Mesenchymal stem cell (in vitro differentiated cells and primary cell): ENCODE measurements at places on chromosomes 11 and 22.

GRCh38 chr11:19995145-19995544, 165.1 kb downstream of the DBX1 start:
- peak; percentile 97 for DNase-seq

DNA sequence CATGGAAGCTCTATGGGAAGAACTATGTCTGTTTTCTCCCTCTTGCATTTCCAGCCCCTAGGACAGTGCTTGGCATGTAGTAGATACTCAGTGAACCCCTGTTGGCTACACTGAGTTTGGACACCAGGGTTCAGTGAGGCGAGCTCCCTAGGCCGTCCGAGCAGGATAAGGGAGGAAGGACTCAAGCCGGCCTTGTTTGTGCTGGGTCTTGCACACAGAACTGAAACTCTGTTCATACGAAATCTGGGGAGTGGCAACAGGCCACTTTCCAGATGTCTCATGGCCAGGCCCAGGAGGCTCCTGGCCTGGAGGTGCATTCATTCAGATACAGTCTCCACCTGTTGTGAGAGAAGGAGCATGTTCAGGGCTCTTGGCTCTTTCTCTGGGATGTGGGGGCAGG, 23.6 kb upstream of the LMO1 start:
- no peak for DNase-seq

- no peak for DNase-seq
These were observed 2.6 kb downstream of the CASP12 start for GRCh38 chr11:104895634-104896033.

DNA sequence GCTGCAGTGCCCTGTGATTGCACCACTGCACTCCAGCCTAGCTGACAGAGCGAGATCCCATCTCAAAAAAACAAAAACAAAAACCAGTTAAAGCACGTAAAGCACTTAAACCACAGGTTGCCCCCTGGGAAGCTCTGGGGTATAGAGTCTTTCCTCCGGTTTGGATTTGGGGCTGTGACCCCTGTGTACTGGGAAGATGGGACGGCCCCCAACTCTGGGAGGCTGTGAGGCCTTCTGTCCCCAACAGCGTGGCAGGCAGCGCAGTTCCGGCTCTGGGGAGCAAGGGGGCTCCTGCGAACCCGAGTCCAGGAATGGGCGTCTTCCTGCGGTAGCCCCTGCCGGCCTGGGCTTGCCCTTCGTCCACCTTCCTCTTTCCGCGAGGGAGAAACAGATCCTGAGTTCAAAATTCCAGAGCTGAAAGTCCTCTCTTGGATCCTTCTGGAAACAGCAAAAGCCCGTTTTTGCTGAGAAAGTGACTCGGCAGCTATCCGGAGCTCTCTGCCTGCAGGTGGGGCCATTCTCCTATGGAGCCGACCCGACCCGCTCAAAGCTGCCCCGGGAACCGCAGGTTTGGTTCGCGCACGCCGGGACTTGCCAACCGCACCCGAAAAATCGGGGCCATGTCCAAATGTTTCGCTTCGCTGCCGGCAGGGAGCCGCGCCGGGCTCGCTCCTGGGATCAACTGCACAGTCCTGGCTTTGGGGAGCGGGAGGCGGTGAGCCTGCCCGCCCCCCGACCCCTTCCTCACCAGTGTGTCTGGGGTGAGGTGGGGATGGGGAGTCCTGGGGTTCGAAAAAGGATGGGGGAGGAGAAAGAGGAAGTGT, 36.3 kb upstream of the POLA2 start:
- peak; percentile 68 for DNase-seq

- DNase-seq: peak; percentile 73
These were observed 136.3 kb downstream of the PKNOX2 start for GRCh38 chr11:125300791-125301218.

DNA sequence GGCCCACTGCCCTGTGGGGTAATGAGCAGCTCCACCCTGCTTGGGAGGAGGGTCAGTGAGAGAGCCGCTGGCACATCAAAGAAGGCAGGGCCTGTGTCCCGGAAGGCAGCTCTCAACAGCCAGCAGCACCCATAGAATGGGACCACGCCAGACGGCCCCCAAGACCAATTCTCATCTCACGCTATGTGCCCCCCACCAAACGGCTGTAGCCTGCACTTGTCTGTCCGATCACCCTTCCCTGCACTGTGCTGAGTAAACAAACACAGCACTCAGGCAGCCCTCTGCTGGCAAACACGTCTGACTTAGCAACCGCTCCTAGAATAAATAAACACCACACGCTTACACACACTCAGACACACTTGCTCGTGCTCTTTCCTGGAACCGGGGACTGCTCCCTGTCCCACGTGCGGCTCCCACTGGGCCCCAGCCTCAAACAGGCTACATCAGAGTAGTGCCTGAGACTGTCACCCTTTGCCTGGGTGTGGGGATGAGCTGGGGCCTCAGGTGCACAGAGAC, 53.2 kb upstream of the CDON start:
- peak; percentile 97 for DNase-seq

DNA sequence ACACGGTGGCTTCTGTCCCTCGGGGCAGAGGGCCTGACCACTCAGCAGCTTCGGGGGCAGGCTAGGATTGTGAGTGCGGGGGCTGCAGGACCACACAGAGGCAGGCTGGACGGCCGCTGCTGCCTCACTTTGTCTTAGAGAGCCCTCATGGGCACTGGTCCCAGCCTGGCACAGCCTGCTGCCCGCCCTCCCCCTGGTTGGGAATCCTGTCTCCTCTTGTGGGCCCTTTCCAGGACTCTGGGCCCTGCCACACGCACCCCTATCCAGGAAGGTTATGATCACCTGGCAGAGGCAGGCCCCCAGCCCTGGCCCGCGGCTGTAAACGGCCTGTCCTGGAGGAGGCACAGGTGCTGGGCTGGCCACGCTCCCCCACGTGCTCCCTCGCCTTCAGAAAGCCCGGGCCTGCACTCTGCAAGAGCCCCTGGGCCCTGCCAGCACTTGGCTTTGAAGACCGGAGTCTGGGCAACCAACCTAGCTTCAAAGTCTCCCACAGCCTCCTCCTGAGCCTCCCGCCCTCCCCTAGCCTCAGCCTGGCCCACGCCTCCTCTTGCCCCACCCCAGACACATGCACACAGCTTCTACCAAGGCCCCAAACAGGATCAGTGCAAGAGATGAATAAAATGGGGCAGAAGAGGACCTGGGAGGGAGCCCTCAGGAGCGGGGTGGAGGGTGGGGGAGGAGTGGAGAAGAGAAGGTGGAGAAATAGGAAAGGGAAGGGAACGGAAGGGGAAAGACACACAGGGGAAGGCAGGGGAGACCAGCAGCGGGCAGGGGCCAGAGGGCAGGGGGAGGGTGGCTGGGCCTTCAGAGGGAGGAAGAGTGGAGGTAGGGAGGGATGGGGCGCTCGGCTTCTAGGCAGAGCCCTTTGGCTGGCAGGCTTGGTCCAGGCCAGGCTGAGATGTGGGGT, 31.0 kb downstream of the SYT7 start:
- no peak for DNase-seq

GRCh38 chr22:24146194-24146616, 35.1 kb upstream of the SUSD2 start:
- DNase-seq: peak; percentile 96

DNA sequence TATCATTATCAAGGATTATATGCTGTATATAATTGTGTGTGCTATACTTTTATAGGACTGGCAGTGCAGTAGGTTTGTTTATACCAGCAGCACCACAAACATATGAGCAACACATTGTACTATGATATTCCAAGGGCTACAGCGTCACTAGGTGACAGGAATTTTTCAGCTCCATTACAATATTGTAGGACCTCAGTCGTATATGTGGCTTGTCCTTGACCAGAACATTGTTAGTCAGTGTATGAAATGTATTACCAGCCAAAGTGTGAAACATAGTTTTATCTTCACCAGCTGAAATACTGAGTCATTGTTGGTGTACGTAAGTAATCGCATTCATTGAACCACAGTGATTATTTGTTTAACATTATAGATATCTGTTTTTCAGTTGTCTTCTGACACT, 20.4 kb downstream of the JHY start:
- no peak for DNase-seq

- no peak for DNase-seq
These were observed 75.9 kb downstream of the PARVA start for GRCh38 chr11:12453243-12453642.

- no peak for DNase-seq
These were observed 578 bp upstream of the NUP160 start for GRCh38 chr11:47848700-47849155.

GRCh38 chr11:47783087-47783610, 16.0 kb upstream of the FNBP4 start:
- DNase-seq: no peak

DNA sequence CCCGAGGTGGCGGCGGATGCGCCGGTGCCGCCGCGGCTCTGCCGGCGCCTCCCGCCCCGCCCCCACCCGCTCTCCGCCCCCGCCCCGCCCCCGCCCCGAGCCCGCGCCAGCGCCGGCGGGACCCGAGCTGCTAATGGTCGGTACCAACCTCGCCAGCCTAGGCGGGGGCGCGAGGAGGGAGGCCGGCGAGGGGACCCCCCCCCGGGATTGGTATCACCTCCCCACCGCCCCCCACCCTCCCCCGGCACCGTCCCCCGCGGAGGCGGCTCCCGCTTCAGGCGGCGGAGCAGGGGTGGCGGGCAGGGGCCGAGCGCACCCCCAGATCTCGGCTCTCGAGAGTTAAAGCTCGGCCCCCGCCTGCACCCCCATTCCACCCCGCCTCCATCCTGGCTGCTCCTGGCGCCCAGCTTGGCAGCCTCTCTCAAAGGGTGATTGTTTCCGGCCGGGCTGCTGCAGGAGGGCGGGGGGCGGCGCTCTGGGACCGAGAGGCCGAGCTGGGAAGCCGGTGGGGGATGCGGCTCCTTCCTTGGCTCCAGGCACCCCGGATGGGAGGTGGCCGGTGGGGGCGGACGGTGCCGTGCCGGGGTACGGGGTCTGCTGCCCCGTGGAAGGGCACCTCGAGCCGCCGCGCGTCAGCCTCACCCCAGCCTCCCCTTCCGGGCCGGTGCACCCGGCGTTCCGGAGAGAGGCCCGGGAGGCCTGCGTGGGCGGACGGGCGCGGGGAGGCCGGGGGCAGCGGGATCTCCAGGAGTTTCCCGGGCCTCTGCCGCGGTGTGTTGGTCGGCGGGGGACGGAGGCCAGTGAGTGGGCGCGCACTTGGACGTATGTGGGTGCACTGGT, at the start of gene B3GAT1:
Gene B3GAT1, minus strand, starts transcription at position 40 of the 840 bp plus-strand sequence. CDS start 24,583 bp downstream, outside the sequence.
- no peak for DNase-seq

GRCh38 chr22:26889802-26890201, 232.4 kb downstream of the MIAT start:
- peak; percentile 42 for DNase-seq

DNA sequence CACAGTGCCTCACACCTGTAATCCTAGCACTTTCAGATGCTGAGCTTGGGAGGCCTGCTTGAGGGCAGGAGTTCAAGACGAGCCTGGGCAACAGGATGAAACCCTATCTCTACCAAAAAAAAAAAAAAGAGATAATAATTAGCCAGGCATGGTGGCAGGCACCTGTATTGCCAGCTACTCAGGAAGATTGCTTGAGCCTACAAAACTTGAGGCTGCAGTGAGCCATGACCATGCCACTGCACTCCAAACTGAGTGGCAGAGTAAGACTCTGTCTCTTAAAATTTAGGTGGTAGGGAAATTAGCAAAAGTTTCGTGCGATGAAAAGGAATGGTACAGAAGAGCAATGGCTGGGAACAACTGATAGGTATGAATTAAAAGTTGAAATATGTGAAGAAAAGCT, 18.0 kb downstream of the ST13 start:
- no peak for DNase-seq

GRCh38 chr22:44445731-44446130, 52.3 kb downstream of the RTL6 start:
- DNase-seq: no peak

DNA sequence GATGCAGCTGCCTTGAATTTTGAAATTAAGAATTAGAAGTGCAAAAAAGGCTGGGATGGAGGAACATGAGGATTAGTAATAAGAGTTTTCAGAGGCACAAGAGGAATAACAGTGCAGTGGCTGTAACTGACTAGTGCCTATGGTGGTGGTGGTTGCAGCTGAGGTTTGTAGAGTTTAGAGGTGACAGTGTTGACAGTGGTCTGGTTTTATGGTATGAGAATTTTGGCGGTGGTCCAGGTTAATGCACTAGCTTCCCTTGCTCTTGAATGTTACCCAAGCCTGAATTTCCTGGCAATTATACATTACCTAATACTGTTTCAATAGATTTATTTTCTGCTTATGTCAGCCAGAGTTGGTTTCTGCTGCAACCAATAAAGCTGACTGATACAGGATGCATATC, 112.8 kb upstream of the C11orf87 start:
- peak; percentile 82 for DNase-seq

DNA sequence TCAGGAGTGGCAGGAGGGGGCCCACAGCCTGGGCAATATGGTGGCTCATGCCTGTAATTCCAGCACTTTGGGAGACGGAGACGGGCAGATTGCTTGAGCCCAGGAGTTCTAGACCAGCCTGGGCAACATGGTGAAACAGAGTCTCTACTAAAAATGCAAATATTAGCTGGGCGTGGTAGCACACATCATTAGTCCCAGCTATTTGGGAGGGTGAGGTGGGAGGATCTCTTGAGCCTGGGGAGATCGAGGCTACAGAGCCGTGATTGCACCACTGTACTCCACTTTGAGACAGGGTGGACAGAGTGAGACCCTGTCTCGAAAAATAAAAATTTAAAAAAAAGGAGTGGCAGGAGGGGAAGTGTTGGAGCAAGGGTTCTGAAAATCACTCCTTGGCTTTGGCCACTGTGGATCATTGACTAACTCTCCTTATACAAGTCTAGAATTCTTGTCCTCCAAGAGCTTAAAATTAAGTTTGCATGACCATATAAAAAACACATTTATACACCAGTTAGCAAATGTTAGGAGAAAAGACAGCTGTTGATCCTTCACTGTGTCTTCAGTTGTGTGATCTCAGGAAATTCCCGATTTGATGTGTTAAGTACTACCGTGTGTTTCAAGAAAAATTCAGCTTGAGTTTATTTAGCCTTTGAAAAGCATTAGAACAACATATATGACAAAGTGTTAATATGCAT, 2.3 kb upstream of the WEE1 start:
- peak; percentile 46 for DNase-seq

DNA sequence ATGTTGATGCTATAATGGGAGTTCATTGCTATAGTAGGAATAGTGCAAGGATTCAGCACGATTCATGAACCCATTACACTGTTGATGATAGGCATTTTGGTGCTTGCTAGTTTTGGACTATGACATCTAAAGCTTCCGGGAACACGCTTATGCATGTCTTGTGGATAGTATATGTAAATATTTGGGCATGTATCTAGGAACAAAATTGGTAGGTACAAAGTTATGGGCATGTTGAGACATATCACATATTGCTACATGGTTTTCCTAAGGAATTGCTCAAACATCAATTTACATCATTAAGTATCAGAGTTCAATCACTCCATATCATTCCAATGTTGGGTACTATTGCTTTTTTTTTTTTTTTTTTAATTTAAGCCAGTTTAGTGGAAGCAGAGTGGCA, 1103.2 kb downstream of the TBC1D22A start:
- no peak for DNase-seq

DNA sequence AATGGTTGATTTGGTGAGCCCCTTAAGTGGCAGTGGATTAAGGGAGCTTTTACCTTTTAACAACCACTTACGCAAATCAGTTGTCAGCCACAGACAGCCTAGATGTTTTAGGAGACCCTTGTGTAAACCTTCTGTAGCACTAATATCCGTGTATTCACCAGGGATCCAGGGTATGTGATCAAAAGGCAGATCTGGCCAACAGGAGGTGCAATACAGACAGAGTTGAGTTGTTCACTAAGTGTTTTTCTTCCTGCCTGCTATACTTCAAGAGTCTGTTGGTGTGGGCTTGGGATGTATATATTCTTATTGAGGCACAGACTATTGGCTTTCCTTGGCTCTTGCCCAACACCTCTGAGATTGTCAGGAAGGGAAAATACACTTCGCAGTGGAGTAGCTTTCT, 175.1 kb downstream of the FAT3 start:
- no peak for DNase-seq
